Mammary epithelial cell (primary cell): ENCODE measurements at places on chromosomes 5 and 9.
A peak's percentile ranks its signal among the peaks of the same experiment; 100 is the strongest.

GRCh38 chr9:7342229-7342628 lies 457.3 kb downstream of the DMAC1 start:
- DNase-seq: no peak

GRCh38 chr5:170625221-170626165 lies 121.7 kb downstream of the KCNIP1 start:
- DNase-seq: no peak

GRCh38 chr9:38066914-38067858 lies 1.8 kb downstream of the SHB start:
- peak; percentile 45 for DNase-seq

GRCh38 chr5:52339285-52339684 lies 448.4 kb upstream of the ITGA1 start:
- DNase-seq: no peak
